ENCODE measurements at places on chromosomes 6 and 20.

- DNase-seq = no peak
Measured at GRCh38 chr6:130132286-130132701, 90.5 kb downstream of the SAMD3 start.

DNA sequence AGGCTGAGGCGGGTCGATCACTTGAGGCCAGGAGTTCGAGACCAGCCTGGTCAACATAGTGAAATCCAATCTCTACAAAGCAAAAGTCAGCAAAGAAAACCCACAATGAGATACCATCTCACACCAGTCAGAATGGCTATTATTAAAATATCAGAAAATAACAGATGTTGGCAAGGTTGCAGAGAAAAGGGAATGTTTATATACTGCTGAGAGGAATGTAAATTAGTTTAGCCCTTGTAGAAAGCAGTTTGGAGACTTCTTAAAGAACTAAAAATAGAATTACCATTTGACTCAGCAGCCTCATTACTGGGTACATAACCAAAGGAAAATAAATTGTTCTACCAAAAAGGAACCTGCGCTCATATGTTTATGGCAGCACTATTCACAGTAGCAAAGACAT lies 16.7 kb upstream of the GCM1 start:
- no peak for DNase-seq

- no peak for DNase-seq
Measured at GRCh38 chr6:137084865-137085617, 40.3 kb upstream of the IL20RA start.

GRCh38 chr6:125718109-125718508 lies 31.3 kb upstream of the HEY2 start:
- DNase-seq = no peak

DNA sequence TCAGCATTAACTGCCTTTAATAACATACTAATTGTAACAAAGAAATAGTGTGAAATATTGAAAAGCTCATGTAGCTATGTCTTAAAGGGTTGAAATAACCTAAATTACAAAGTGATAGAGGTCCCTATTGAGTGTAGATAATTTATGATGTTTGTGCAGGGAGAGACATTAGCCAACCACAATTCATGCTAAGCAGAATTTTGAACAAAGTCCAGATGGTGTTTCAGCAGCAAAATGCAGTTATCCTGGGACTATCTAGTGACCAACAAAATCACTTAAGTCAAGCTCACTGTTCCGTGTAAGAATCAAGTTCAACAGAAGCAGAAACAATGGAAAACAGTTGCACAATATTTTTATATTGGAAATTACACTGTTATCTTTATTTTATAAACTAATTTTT lies 218.5 kb downstream of the SIM1 start:
- DNase-seq = peak; percentile 13

GRCh38 chr20:49890471-49891361 lies 24.6 kb downstream of the SPATA2 start:
- no peak for DNase-seq

GRCh38 chr6:32974016-32974333 lies 5.6 kb downstream of the BRD2 start:
- DNase-seq = peak; percentile 70

GRCh38 chr6:1970151-1970561 lies 275.2 kb downstream of the GMDS start:
- DNase-seq = no peak

- no peak for DNase-seq
Measured at GRCh38 chr6:35686873-35687555, 1.7 kb downstream of the FKBP5 start.

DNA sequence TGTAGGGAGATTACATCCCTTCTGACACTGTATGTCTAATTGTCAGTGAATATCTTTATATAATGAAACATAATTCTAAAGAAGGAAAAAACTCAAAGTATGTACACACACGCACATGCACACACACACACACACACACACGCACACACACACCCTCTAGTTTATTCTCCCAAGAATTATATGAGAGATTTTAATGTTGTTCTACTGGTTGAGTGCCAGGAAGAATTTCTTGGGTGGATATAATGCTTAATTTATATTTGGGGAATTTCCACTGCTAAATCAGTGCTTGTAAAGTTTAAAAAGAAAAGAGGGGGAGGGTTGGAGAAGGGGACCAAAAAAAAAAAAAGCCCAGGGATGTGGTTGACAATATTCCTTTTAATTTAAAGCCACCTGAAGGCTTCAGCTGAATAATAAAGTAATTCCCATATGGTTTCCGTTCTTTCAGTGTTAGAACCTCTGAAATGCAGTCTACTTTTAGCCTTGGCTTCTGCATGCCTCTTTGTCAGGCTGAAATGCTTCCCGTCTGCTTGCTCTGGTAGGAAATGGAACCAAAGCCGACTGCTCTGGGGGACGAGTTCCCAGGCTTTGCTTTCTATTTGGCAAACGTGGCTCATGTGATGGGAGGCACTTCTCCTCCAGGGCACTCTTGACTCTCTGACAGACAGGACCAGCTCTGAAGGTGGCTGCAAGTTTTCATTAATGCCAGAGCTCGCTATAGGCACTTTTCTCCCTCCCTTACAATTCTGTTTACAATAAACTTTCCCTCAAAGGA lies 225.4 kb downstream of the PRL start:
- DNase-seq = peak; percentile 71

GRCh38 chr6:170445971-170446370 lies 107.1 kb downstream of the PSMB1 start:
- DNase-seq = no peak

GRCh38 chr6:99011151-99011550 lies 63.4 kb upstream of the FBXL4 start:
- DNase-seq = no peak

DNA sequence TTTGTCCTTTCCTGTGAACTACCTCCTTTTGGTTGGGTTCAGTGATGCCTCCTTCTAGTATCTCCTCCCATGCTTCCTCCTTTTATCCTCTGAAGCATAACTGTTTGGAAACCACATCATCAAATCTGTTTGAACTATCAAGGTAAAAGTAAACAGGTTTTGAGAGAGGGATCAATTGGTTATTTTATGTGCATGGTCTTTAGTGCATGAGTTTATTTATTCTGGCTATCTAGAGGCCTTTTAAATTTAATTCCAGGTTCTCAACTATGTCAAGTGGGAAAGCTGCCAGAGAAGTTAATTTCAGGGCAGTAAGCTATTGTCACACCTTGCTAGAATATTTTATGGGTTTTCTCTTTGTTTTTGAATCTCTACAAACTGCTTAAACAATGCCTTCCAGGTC lies 54.1 kb downstream of the WASF1 start:
- no peak for DNase-seq

GRCh38 chr6:29956518-29956917 lies 14.2 kb downstream of the HLA-A start:
- no peak for DNase-seq

GRCh38 chr6:4660377-4661321 lies 115.6 kb upstream of the CDYL start:
- no peak for DNase-seq

DNA sequence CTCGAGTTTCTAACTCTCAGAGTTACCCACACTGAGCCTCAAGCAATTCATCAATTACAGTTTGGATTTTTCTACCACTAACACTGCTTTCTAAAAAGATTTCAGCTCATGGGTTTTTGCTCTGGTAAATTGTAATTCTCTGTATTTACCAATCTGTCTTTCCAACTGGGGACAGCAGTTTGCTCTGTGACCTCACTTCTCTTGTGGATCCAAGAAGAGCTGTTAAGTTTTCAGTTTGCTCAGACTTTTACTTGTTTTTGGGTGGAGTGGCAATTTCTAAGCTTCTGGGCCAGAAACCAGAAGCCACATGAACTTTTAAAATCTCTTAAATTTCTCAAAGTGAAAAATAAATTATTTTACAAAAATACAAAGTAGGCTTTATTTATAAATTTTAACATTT lies 74.2 kb downstream of the ROS1 start:
- DNase-seq = no peak

DNA sequence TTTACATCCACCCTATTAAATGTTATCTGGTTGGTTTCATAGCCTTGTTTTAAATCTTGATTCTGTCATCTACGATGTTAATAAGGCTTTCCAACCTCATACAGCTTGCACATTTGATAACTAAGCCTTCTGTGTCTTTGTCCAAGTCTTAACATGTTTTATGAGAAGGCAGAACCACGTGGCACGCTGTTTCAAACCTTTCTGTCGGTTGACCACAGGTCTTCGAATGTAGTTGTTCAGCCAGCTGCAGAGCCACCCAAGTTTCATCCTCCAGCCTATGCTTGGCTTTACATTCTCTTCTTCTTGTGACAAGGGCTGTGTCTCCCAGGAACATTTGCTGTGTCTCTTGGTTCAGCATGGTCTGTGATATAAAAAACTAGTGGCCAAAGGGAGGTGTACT lies 15.7 kb upstream of the SGK2 start:
- no peak for DNase-seq

GRCh38 chr6:35154947-35155346 lies 13.8 kb upstream of the TCP11 start:
- no peak for DNase-seq

GRCh38 chr6:36618366-36619355 lies 24.5 kb downstream of the SRSF3 start:
- no peak for DNase-seq

GRCh38 chr6:17871836-17872235 lies 115.6 kb downstream of the KIF13A start:
- no peak for DNase-seq

DNA sequence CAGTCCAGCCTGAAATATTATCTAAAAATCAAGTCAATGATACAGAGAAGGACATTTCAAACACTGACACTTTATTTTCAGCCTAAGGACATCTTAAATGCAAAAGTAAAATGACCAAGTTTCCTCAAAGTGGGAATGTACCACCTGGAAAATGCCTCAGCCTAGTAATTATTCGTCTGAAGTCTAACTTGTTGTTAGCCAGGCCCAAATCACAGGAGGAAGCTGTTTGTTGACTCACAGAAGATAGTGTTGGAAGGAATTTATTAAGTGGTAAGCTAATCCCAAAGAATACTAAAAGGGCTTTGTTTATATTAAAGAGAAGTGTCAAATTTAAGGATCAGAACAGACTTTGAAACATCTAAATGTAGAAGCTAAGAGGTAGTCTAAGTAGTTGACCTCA lies 2.5 kb downstream of the PDE7B start:
- peak; percentile 55 for DNase-seq

GRCh38 chr20:43715511-43715910 lies 11.3 kb downstream of the GTSF1L start:
- DNase-seq = no peak

GRCh38 chr20:47317127-47317895 lies 39.2 kb downstream of the ZMYND8 start:
- peak; percentile 98 for DNase-seq

DNA sequence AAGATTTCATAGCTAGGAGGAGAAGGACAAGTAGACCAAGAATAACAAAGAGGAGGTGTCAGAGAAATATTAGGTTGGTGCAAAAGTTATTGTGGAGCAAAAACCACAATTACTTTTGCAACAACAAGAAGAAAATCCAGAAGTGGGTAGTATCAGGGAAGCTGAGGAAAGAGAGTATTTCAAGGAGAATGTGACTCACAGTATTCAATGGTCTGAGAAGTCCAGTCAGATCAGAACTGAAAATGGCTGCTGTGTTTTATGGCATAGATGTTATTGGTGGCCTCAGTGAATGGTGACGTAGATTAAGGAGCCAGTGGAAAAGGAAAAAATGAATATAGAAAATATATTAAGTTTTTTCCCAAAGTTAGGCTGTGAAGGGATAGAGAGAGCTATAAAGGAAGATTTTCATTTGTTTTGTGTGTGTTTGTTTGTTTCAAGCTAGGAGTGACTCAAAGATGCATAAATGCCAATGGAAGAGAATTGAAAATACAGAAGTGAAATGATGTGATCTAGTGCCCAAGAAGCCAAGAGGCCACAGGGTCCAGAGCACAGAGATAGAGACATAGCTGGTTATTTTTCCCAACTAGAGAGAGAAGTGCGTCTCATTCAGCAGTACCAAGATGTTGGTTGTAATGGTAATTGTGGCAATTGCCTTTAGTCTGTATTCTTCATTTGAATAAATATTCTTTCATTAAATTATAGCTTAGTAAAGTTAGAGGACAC lies 112.8 kb downstream of the ADTRP start:
- DNase-seq = no peak

DNA sequence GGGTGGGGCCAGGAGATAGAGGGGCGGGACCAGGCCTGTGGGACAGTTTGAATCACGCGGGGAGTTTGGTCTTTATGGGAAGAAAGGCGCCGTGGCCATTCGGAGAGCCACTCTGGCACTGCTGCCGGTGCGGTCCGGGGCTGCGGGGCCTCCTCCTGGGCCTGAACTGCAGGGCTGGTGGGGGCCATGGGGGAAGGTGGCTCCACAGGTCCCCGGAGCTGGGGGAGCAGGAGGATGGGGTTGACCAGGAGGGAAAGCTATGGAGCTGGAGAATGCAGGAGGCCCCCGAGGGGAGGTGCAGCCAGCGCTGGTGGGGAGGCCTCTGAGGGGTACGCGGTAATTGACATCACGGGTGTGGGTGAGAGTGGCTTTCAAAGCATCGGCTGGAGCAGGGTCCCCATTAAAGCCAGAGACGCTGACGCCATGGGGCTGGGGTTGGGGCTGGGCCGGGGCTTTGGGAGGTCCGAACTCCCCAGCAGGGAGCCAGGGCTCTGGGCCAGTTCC lies 1.8 kb upstream of the BHLHE23 start:
- DNase-seq = no peak

DNA sequence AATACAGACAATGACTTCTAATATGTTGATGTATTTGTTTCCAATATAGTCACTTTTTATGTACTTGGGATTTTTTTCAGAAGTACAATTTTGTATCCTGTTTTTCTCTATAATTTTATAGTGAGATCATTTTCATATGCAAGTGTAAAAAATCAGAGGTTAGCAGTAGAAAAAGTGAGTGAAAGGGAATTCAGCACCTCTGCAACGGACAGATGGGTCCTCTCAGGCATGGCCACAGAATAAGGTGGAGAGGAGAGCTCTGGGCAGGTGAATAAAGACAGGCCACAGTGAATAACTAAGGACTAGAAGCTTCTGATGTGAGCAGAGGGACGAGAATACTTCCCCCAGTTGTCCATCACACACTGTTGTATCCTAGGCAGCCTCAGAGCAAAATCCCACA lies 210.1 kb upstream of the CNR1 start:
- no peak for DNase-seq

Measured in fibroblast of pulmonary artery (primary cell).